ENCODE measurements at places on chromosomes 5 and 9. TPM values are rescaled to one million over a fixed set of nuclear protein-coding genes. Genes with fewer than 3 reads are reported as not detected.

Gene MAML1
- 9.4 TPM for polyA plus RNA-seq

Gene RBM22
- polyA plus RNA-seq = 27.7 TPM

Gene CFAP157
- polyA plus RNA-seq = 0.06 TPM

Gene PCDHGB2
- polyA plus RNA-seq = not detected

Gene CYFIP2
- 33.6 TPM for polyA plus RNA-seq

Gene SLC6A3
- polyA plus RNA-seq = not detected

Gene PTPRD
- polyA plus RNA-seq = not detected

Gene SLC2A6
- polyA plus RNA-seq = 60.4 TPM
